Anterior cingulate cortex (tissue), 58 donors: ENCODE measurements at places on chromosomes 16 and 17.

- no peak for DNase-seq
Observed at GRCh38 chr17:77354670-77355455, 214.1 kb downstream of the SEC14L1 start.

DNA sequence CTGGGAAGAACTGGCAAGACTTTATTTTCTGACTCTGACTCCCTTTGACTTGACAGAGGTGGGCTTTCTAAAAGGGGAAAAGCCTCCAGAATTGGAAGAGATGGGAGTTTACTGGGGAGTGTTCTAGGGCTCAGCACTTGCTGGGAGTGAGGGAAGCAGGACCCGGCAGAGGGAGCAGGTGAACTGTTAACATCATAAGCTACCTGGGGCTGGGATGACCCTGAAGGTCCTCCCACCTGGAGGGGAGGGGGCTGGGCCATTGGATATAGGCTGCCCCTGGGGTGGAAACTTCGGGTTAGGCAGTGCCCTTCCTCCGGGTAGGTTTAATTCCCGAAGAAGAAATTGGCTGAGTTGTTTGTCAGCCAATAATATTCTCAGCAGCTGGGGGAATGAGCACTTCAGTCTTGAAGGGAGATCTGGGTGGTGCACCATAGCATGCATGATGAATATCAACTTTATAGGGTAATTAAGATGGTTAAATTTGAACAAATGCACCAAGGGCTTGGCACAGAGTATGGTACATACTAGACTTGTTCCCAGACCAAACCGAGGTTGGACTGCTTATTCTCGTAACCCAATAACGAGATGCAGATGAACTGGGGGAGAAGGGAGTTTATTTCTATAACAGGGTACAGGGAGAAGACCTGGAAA lies 337.0 kb downstream of the HAPSTR1 start:
- DNase-seq = no peak

DNA sequence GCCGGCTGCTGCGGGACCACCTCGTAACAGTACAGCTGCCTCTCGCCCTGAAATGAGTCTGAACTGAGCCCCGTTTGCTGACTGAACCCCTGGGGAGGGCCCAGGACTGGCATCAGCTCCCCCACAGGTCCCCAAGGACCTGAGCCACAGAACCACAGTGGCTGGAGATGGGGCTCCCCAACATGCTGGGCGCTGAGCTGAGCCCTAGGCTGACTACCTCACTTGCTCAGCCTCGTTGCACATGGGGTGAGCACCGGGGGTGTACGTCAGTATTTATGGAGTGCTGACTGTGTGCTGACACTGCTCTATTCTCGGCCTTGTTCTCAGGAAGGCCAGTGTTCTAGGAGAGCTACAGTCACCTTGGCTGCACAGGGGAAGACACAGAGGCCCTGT lies 6.6 kb upstream of the VASN start:
- no peak for DNase-seq

DNA sequence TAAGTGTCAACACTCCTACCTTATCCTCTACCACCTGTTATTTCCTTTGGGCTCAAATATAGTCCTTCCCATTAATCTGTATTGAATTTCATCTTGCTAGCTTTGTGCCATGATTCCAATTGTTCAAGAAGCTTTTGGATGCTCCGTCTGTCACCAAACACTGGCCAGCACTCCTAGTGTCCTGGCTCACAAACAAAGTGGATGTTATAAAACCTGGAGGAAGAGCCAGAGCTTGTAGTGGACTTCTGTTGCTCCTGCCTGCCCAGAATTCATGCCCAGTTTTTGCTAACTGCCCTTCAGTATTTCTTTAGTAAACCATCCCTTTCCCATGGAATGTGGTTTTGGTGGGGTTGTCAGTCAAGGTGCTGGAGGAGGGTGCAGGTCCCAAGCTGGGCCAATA lies 77.2 kb upstream of the HS3ST2 start:
- DNase-seq = no peak

DNA sequence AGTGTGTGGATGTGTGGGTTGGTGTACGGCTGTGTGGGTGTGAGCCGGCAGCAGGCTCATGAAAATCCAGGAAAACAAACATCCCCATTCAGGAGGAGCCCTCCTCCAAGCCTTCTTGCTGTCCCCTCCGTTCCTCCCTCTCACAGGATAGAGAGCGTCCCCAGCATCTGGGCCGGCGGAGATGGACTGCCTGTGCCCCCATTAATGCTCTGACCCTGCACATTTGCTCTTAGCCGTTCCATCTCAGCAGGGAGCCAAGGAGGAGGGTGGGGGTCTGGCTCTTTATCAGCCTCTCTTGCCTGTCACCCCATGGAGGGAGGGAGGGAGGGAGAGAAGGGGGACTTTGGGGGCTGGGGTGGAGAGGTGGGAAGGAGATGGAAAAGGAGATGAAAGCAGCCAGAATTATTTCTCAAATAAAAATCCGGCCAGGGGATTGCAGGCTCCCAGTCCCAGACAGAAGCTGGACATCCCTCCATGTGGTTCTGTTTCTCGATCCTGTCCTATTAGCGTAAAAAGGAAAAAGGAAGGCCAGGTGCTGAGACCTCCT lies 240.0 kb upstream of the ZFHX3 start:
- no peak for DNase-seq
